ENCODE measurements at places on chromosomes 3 and 15.

DNA sequence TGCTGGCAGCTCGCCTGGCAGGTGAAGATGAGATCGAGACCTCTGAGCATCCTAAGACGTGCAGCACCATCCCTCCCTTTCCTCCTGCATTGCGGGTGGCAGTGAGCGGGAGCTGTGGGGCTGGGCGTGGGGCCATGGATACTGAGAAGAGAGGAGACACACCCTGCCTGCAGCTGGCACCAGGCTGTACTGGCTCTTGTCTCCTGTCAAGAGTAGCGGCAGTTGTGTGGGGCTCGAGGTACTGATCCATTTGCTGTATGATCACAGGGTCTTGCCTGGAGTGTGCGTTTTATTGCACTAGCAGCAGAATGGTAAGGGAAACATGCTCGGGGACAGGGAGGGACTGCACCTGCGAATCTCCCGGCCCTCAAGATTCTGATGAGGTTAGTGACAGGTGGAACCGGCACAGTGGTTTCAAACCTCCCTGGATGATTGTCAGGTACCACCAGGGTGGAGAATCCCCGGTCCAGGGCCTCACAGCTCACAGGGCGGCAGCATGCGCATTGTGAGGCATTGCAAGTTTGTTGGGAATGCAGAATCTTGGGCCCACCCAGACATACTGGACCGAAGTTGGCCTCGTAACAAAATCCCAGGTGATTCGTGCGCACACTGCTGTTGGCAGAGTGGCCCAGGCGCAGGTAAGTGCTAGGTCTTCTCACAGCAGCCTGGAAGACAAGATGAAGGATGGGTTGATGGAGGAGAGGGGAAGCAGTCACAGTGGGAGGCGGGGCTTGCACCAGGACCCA is 14.1 kb downstream of the SYNM start:
- DNase-seq = no peak

DNA sequence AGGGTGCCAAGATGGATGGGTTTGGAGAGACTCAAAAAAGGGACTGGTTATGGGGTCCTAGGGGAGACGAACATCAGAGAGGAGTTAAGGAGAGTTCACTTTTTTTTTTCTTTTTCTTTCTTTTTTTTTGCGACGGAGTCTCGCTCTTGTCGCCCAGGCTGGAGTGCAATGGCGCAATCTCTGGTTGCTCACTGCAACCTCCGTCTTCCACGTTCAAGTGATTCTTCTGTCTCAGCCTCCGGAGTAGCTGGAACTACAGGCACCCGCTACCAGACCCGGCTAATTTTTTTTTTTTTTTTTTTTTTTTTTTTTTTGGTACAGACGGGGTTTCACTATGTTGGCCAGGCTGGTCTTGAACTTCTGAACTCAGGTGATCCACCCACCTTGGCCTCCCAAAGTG is 1.2 kb downstream of the SPINT1 start:
- DNase-seq = no peak

- DNase-seq = no peak
These were observed 49.0 kb downstream of the LARS2 start for GRCh38 chr3:45437383-45437782.

GRCh38 chr3:22039161-22039560 is 288.2 kb upstream of the ZNF385D start:
- DNase-seq = no peak

GRCh38 chr15:94107652-94108051 is 123.7 kb upstream of the MCTP2 start:
- no peak for DNase-seq

GRCh38 chr3:57544181-57545125 is at the start of gene DNAH12:
TSS of gene DNAH12 (minus strand) at chr3:57544344. CDS start at chr3:57542870, 1,474 bp downstream.
- no peak for DNase-seq

DNA sequence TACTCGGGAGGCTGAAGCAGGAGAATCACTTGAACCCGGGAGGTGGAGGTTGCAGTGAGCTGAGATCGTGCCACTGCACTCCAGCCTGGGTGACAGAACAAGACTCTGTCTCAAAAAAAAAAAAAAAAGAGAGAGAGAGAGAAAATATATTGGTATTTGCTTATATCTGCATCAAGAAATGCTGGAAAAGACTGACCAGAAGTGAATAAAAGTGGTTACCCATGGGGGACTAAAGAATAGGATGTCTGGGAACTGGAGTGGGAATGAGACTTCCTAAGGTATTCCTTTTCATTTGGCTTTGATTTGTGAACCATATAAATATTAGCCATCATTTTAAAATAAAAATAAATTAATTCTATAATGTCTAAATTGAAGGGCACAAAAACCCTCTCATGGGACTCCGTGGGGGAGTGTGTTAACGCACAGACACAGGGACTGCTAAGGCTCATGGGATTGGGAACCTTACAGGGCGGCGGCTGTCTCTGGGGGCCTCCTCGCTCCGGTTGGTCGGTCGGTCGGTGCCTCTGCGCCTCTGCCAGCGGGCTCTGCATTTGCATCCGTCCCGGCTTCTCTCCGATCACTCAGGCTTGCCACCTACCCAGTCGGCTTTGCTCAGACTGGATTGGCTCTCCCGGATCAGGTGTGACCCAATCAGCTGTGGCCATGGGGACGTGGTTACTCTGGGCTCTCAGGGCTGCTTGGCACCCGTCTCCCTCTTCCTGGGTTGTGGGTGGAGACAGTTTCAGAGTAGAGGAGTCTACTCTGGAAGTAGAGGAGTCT is 12.7 kb upstream of the TSPAN3 start:
- no peak for DNase-seq

DNA sequence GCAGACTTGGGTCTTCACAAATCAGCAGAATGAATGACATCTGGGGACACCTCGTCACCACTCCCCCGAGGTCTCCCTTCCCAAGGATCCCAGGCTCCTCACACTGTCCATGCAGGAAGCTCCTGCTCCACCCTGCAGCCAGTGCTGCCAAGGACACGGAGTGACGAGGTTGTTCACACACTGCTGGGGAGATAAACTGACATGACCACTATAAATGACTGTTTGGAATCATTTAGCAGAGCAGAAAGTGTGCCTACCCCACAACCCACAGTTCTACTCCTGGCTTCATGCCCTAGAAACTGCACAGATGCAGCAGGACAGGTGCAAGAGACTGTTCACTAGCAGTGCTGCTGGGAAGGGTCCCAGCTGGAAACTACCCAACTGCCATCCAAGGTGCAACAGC is 19.7 kb upstream of the PRSS50 start:
- no peak for DNase-seq

GRCh38 chr15:22973286-22973685 is 6.9 kb downstream of the CYFIP1 start:
- no peak for DNase-seq

GRCh38 chr3:128167973-128168674 is 14.8 kb downstream of the EEFSEC start:
- no peak for DNase-seq

DNA sequence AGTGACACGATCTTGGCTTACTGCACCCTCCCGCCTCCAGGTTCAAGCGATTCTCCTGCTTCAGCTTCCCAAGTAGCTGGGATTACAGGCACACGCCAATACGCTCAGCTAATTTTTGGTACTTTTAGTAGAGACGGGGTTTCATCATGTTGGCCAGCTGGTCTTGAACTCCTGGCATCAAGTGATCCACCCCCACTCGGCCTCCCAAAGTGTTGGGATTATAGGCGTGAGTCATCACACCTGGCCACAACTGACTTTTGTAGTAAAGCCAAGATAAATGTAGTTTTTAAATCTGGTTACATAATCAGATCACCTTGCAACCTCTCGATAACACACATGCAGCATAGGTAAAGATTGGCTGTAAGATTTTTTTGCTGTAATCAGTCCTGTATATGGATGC is 657.5 kb upstream of the DPPA4 start:
- DNase-seq = no peak

- no peak for DNase-seq
These were observed 54.1 kb downstream of the TMEM44 start for GRCh38 chr3:194579091-194579606.

DNA sequence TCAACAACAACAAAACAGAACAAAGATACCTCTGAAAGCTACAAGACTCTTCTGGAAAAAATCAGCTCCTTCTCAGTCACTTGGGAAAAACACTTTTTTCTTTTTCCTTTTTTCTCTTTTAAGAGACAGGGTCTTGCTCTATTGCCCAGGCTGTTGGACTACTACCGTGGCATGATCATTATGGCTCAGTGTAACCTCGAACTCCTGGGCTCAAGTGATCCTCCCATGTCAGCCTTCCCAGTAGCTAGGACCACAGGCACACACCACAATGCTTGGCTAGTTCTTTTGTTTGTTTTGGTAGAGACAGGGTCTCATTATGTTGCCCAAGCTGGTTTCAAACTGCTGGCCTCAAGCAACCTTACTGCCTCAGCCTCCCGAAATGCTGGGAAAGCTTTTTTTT is 12.8 kb downstream of the MYO9A start:
- DNase-seq = no peak

GRCh38 chr3:126714921-126715320 is 10.9 kb downstream of the CHCHD6 start:
- DNase-seq = no peak

DNA sequence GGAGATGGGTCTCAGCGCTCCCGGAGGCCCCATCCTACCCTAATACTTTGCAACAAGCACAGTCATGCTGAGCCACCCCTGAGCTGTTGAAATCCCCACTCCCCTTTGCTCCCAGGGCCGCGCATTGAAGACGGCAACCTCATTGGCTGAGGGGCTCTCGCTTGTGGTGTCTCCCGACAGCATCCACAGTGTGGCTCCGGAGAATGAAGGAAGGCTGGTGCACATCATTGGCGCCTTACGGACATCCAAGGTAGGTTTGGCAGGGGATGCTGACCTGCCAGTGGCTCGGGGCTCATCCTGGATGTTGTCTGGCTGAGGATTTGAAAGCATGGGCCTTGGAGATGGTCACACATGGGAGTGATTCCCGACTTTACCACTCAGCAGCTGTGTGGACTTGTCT is 5.9 kb downstream of the TMEM43 start:
- DNase-seq = no peak

GRCh38 chr3:30426293-30426993 is 180.0 kb upstream of the TGFBR2 start:
- no peak for DNase-seq

DNA sequence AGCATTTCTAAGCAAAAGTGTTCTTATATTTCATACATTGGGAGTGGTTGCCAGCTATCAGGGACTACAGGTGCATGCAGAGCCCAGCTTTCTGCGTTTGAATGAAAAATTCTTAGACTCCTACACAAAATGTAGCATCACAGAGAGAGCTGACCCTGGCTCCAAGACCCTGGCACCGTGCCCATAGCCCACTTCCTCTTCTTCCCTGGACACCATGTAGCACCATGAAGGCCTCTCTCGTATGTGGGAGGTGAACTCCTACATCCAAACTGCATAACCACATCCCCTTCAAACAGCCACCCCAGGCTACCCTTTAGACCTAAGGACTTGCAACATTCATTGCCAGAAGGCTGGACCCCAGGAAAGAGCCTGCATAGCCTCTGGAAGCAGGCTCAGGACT is 35.8 kb upstream of the ATOSA start:
- DNase-seq = no peak
